ENCODE measurements at places on chromosomes 13 and 19. TPM values are rescaled to one million over a fixed set of nuclear protein-coding genes. Genes with fewer than 3 reads are reported as not detected.

- no peak for DNase-seq
Measured at GRCh38 chr19:13633109-13633508, 126.8 kb upstream of the CACNA1A start.

DNA sequence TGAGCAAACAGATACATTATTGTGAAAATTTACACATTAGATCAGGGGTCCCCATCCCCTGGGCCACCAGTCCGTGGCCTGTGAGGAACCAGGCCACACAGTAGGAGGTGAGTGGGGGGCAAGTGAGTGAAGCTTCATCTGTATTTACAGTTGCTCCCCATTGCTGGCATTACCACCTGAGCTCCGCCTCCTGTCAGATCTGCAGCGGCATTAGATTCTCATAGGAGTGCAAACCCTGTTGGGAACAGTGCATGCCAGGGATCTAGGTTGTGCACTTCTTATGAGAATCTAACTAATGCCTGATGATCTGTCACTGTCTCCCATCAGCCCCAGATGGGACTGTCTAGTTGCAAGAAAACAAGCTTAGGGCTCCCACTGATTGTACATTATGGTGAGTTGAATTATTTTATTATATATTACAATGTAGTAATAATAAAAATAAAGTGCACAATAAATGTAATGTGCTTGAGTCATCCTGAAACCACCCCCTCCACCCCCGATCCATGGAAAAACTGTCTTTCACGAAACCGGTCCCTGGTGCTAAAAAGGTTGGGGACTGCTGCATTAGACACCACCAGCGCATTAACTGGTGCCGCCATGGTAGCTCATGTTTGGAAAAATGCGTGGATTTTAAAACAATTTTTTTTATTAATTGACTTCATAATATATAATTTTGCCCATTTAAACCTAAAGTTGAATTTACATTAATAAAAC is 51.7 kb downstream of the DGKH start:
- no peak for DNase-seq

The MISP3 gene
- total RNA-seq: 0.39 TPM

- no peak for DNase-seq
Measured at GRCh38 chr13:21012841-21013681, 48.3 kb downstream of the LATS2 start.

DNA sequence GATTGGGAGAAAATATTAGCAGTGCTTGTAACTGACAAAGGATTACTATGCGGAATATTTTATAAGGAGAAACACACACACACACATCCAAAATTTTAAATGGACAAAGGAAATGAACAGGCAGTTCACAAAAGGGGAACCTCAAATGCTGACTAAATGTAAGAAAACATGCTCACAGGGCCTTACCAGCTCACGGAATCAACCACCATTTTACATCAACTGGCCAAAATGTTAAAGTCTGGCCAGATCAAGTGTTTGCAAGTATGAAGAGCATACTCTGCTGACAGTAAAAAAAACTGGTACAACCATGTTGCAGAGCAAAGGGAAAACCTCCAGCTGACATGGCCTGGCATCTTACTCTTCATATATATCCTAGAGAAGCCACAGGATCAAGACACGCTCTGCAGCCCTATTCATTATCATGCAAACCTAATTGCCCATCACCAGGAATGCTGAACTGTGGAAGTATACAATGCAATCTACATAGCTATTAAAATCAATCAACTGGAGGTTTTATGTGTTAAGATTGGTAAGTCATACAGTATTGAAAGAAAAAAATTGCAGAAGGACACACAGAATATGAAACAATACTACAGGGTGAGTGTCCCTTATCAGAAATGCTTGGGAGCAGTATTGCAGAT is 124.4 kb downstream of the RNF17 start:
- DNase-seq: no peak

- DNase-seq: no peak
Measured at GRCh38 chr13:68944272-68944671, 1163.4 kb upstream of the ATXN8OS start.

All from neural crest cell (in vitro differentiated cells).